ENCODE measurements at places on chromosomes 16 and 17. TPM values are rescaled to one million over a fixed set of nuclear protein-coding genes. Genes with fewer than 3 reads are reported as not detected.

GRCh38 chr16:50246299-50247122 is 19.8 kb upstream of the ADCY7 start:
- no peaks in the 10 kb centered on the region for H3K36me3 ChIP-seq
- no peaks in the 10 kb centered on the region for H3K27me3 ChIP-seq
- no peak for DNase-seq
- H3K4me1 ChIP-seq = no peaks in the 10 kb centered on the region

GRCh38 chr17:69418535-69418934 is 4.0 kb downstream of the MAP2K6 start:
- H3K4me1 ChIP-seq = no peaks in the 10 kb centered on the region
- no peaks in the 10 kb centered on the region for H3K27me3 ChIP-seq

GRCh38 chr17:76421044-76421407 is 31.9 kb downstream of the UBE2O start:
- peak; percentile 6 for DNase-seq
- no peaks in the 10 kb centered on the region for H3K36me3 ChIP-seq
- H3K4me3 ChIP-seq = no peak overlapping the region
- H3K27me3 ChIP-seq = no peaks in the 10 kb centered on the region
- H3K27ac ChIP-seq = no peak overlapping the region

- peak within 1 kb of the TSS; percentile 53 for H3K27ac ChIP-seq
- DNase-seq = no peak
- peak within 1 kb of the TSS; percentile 28 for H3K4me3 ChIP-seq
- peaks cover 19% of the 10 kb centered on the region for H3K4me1 ChIP-seq
- no peaks in the 10 kb centered on the region for H3K27me3 ChIP-seq
These were observed at the start of gene SEPTIN1 for GRCh38 chr16:30382111-30382881. TSS of gene SEPTIN1 (minus strand) at chr16:30382561. CDS start at chr16:30382542, 19 bp downstream.

GRCh38 chr17:4233668-4234258 is 30.0 kb downstream of the ANKFY1 start:
- no peaks in the 10 kb centered on the region for H3K36me3 ChIP-seq
- H3K4me1 ChIP-seq = no peaks in the 10 kb centered on the region
- H3K4me3 ChIP-seq = no peak overlapping the region
- no peak overlapping the region for H3K27ac ChIP-seq
- no peak for DNase-seq
- H3K27me3 ChIP-seq = no peaks in the 10 kb centered on the region

DNA sequence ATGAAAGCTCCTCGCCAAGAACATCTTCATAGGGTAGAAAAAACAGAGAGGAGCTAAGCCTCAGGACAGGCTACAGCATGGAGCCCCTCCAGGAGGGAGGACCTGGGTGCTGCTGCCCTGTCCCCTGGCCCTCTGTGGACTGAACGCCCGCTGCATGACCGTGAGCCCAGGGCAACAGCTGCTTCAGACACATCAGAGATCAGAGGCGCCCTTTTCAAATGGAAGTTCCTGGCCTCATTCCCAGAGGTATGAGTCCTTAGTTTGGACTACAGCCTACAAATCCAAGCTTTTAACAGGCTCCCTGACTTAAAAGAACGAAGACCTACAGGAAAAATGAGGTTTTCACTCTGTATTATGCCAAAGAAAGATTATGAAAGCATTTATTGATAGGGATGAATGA is 48.5 kb downstream of the ZNF18 start:
- H3K36me3 ChIP-seq = no peaks in the 10 kb centered on the region
- H3K27ac ChIP-seq = no peak overlapping the region
- no peak for DNase-seq

The BIRC5 gene
- 5.8 TPM for total RNA-seq

The KRT39 gene
- not detected for total RNA-seq

The GOSR1 gene
- 28.9 TPM for total RNA-seq

The MYH11 gene
- 91.6 TPM for total RNA-seq

Measured in Peyer's patch (tissue), 4 donors.